ENCODE measurements at places on chromosomes 1 and 21.
A peak's percentile ranks its signal among the peaks of the same experiment; 100 is the strongest.

- no peak for DNase-seq
These were observed 1.7 kb upstream of the BMP8A start for GRCh38 chr1:39489567-39490239.

DNA sequence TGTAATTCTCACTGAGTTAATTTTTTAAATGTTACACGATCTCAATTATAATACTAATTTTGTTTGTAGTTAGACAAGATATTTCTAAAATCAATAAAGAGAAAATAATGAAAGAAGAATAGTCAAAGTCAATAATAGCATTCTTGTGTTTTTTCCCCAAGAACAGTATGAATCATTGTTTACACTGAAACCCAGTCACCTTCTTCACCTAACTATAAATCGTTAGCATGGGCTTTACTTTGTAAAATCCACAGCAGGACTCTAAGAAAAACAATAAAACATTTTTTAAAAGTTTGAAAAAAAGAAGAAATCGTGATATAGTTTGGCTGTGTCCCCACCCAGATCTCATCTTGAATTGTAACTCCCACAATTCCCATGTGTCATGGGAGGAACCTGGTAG, 234.6 kb upstream of the LYPLAL1 start:
- DNase-seq = no peak

GRCh38 chr1:213953806-213954205, 34.0 kb upstream of the PROX1 start:
- no peak for DNase-seq

GRCh38 chr1:182069028-182069466, 7.5 kb upstream of the ZNF648 start:
- no peak for DNase-seq

GRCh38 chr1:233361876-233362275, 34.4 kb downstream of the MAP3K21 start:
- no peak for DNase-seq

- no peak for DNase-seq
These were observed 303.6 kb downstream of the PTPRC start for GRCh38 chr1:198942466-198942865.

GRCh38 chr1:156144742-156145141, 8.6 kb upstream of the SEMA4A start:
- DNase-seq = no peak

DNA sequence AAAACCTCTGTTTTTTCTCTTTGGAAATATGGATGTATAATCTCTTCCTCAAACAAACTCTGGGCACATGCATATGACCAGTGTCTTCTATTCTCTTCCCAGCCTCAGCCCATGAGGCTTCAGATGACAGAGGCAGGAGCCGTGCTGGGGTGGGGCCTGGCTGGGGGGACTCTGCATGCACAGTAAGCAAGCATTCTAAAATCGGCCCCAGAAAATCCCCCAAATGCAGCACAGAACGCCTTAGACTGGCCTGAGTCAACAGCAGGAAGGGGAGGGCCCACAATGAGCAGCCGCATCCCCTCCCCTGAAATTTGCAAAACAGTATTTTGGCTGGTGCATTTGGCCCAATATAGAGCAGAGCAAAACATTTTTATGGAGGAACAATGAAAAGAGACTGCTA, 47.8 kb downstream of the ITPKB start:
- no peak for DNase-seq

DNA sequence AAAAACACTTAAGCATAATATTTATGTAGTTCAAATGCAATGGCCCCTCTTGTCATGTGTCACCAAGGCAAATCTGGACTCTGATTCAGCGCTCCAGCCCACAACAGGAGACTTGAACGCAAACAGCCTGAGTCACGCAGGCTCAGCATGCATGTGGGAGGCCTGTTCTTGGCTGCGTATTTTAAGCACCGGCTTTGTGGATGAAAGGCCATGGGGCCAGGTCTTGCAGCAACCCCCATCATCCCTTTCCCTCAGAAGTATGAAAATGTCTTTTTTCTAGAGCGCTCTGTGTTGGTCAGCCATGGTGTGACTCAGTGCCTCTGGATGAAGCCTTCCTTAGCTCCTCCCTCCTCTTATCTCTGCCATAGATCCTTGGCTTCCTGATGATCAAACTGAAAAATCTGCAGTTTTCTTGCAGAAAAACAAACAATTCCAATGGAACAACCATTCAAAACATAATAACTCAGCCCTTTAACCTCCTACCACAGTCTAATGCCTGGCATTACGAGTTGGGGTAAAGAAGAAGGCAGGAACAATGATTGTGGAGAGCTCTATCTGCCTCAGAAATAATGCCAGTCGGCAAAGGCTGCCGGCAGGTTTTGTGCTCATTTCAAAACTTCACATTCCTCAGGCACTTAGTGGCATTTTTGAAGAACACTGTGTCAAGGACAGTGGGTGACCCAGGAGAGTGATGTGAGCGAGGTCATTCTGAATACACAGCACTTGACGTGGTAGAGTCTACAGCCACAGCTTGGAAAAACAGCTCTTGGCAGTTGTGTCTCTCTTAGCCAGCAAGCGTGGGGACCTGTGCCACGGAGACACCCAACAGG, 167.5 kb downstream of the CLIC6 start:
- no peak for DNase-seq

- no peak for DNase-seq
These were observed 172.0 kb upstream of the KIAA0040 start for GRCh38 chr1:175364424-175365076.

- DNase-seq = no peak
These were observed 31.6 kb downstream of the MAPKAPK2 start for GRCh38 chr1:206716159-206716869.

DNA sequence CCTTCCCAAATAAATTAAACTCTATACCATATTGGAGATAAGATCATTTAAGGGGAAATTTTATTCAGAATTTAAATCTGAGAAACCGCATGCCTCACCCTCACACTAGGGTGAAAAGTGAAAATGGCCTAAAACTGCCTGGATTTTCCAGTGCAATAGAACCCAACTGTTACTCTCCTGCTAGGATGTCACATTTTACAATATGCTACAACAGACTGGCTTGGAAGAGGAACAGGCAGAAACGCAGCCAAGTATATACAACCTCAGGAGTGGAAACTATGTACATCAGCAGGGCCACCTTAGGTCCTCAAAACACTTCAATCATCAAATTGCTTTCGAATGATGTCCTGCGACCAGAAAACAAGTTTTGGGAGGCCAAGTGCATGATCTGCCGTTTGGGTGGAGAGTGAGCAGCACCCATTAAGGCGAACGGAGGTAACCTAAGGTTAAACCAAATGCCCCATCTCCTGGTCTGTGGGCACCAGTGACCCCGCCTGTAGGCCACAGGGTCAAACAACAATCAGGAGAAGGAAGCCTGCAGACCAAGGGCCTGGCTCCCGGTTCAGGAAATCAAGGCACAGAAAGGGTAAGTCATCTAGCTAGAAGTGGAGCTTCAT, 4.9 kb downstream of the RCAN1 start:
- DNase-seq = no peak

DNA sequence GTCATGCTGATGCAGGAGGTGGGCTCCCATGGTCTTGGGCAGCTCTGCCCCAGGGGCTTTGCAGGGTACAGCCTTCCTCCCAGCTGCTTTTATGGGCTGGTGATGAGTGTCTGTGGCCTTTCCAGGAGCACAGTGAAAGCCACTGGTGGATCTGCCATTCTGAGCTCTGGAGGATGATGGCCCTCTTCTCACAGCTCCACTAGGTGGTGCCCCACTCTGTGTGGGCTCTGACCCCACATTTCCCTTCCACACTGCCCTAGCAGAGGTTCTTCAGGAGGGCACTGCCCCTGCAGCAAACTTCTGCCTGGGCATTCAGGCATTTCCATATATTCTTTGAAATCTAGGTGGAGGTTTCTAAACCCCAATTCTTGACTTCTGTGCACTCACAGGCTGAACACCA, 1188.6 kb downstream of the MRPL39 start:
- DNase-seq = no peak

GRCh38 chr1:113072757-113073478, at the start of gene LRIG2:
TSS of gene LRIG2 (plus strand) at chr1:113073198. CDS start at chr1:113073407, 209 bp downstream.
- DNase-seq = peak; percentile 91

- DNase-seq = no peak
These were observed 18.8 kb downstream of the AVPR1B start for GRCh38 chr1:206098242-206098919.

- no peak for DNase-seq
These were observed 29.4 kb downstream of the QSOX1 start for GRCh38 chr1:180184041-180184440.

GRCh38 chr1:175015243-175015642, 8.0 kb downstream of the MRPS14 start:
- no peak for DNase-seq

All from stimulated activated CD8-positive, alpha-beta memory T cell treated with anti-CD3 and anti-CD28 coated beads, Interleukin-2, amount 100 ng/mL, for 1 hour (primary cell).